Esophagus squamous epithelium (tissue), 5 donors: ENCODE measurements at places on chromosomes 7 and 10.
A peak's percentile ranks its signal among the peaks of the same experiment; 100 is the strongest.

DNA sequence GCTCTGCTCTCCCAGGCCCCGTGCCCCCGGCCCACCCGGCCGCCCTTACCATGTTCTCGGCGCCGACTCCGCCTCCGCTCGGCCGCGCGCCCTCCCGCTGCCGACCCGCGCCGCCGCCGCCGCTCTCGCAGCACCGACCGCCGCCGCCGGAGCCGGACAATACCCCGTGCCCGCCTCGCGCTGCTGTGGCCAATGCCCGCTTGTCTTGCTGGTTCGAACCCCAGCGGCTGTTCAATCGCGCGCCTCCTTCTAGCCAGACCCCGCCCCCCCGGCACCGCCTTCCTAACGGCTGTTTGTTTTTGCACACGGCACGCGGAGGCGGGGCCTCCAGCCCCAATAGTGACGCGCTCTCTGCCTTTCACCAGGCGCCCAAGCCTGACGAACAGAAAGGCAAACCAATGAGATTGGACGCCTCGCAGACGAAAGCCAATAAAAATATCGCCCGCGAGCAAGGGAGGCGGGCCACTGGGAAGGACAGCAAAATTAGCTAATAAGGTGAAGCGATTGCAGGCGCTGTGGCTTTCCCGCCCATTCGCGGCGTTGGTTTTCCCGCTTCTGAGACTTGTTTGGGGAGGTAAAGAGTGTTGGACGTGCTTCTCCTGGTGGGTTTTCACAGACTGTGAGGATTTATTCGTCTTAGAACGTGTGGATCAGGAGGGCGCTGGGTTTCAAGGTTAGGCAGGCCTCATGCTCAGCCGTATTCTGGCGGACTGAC lies at the start of gene H2AZ2:
Gene H2AZ2 (minus strand): TSS at position 168 of the 715 bp plus-strand sequence. CDS start 116 bp downstream, at position 52.
- DNase-seq: peak; percentile 99

GRCh38 chr7:143269251-143269650 lies 6.0 kb downstream of the GSTK1 start:
- DNase-seq: no peak

DNA sequence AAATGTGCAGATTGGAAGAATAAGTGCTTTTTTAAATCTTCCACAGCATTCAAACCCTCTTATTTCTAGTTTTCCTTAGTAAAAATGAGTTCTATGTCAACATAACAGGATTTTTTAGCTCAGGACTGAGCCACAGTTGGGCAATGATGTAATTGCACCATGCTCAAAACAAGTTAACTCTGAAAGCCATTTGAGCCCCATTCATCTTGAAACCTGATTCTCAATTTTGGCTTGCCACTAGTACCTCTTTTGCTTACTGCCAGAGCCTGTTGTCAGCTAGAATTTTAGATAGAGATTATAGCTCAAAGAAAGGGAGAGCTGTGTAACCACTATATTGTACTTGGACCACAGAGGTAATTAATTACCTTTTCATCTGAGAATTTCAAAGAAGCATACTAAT lies 1028.5 kb upstream of the PHF14 start:
- no peak for DNase-seq

DNA sequence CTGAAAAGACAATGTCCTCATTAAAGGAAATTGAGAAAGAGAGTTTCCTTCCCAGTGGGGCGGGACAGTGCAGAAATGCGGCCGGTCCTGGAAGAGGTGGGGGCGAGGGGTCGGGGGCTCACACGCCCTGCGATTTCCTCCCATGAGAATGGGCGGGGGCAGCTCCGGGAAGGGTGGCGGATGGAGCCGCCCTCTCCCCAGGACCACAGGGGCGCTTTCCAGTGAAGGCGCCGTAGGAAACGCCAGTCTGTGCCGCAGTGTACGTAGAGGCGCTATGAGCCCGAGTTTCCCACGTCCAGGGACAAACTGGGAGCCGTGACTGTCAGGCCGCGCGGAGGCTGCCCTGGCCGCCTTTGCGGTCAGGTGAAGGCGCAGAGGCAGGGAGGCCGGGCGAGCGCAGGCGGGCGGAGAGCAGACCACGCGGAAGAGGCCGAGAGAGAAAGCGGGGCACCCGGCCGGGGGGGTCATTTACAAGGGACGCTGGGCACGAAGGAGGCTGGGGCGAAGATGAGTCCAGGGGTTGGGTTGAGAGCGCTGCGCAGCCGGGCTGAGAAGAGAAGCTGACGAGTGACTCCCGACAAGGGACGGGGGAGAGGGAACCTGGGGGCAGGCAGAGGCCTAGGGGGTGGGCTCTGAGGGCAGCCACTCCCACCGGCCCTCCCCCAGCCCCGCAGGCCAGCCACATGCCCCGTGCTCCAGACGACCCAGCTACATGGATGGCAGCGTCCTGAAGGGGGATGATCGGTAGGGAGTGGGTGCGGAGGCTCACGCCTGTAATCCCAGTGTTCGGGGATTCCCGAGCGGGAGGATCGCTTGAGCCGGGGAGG lies 45.0 kb downstream of the ALOX5 start:
- no peak for DNase-seq

GRCh38 chr7:131895541-131896164 lies 339.2 kb upstream of the PODXL start:
- DNase-seq: no peak

DNA sequence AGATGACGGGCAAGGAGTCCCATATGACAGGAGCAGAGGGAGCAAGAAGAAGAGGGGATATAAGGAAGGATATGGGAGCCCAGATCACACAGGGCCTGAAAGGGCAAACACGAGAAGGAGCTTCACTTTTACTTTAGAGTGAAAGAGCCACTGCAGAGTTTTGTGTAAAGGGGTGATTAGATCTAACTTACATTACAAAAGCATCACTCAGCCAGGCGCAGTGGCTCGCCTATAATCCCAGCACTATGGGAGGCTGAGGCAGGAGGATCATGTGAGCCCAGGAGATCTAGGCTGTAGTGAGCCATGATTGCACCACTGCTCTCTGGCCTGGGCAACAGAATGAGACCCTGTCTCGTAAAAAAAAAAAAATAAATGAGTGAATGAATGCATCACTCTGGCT lies 91.1 kb downstream of the MPP7 start:
- DNase-seq: no peak

DNA sequence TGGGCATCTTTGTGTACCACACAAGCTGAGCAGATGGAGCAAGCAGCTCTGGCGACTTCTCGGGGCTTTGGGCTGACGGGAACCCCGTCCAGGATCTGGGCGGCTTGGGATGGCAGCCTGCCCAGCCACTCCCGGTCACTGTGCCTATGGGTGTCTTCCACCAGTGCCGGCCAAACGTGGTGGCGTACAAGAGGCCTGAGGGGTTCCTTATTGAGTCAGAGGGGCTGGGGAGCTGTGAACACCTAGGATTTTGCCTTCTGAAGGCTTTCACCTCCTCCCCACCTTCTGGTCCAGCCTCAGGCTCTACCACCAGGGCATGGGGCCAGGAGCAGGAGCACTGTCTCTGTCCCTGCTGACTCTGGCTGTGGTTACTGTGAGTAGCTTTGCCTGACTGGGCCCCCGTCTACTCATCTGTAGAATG lies 71.8 kb upstream of the PPIF start:
- no peak for DNase-seq
